ENCODE measurements at places on chromosomes 7 and 10.

DNA sequence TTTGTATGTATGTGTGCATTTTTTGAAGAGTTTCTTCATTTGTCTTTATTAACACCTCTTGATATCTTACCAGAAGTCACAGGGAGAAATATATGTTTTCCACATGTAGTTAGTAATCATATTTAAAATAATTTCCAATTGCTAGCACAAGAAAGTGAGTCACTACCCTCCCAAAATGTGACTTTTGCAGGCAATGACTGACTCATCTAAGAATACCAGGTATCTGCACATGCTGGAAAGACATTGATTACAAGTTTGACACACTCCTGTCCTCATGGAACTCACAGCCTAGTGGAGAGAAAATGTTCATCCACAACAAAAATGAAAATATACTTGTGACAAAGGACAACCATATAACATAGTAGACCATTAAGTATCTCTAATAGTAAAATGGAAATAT lies 82.9 kb downstream of the SEMA3D start:
- no peak for DNase-seq

DNA sequence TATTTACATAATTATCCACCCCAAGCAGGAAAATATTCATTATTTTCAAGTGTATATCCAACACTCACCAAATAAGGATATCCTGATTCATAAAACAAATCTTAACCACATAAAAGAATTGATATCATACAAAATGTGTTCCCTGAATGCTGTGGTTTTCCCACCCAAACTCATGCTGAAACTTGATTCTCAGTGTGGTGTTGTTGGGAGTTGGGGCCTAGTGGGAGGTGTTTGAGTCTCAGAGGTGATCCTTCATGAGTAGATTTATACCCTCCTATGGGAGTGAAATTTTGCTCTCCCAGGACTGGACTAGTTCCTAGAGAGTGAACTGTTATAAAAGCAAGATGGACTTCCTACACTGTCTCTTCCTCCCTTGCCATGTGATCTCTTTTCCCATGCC lies 1028.3 kb downstream of the SORCS1 start:
- no peak for DNase-seq

- no peak for DNase-seq
Measured at GRCh38 chr7:12314199-12314598, 89.5 kb downstream of the VWDE start.

DNA sequence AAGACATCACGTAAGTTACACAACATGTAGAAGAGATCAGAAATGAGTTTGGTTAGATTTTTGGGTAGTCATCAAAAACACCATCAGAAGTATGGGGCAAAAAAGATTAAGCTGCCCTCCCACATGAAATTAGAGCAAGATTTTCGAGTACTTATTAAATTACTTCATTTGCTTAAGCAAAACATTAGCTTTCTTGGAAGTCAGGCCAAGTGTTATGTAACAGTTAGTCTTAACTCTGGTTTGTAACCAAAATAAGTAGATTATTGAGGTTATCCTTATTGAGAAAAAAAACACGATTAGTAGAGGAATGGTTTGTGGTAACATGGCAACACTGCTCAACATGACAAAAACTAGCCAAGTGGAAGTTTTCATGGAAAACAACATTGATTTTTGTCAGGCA lies 37.9 kb downstream of the HBP1 start:
- DNase-seq: no peak

DNA sequence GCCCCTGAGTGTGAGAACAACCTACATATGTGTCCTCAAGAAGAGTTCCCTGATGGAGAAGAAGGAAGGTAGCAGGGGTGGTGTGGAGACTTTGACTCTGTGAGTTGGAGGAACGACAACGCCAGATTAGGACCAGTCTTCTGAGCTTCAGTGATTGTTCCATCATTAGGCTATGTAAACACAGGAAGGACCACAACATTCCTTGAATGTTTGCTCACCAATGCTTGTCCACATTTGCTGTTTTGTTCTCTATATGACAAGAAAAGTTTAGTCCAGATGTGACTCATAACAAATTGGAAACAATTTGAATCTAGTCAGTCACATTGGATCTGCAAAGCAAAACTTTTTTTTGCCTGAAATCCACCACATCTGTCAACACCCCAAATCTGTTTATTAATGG lies 62.7 kb downstream of the ENTPD1 start:
- no peak for DNase-seq

DNA sequence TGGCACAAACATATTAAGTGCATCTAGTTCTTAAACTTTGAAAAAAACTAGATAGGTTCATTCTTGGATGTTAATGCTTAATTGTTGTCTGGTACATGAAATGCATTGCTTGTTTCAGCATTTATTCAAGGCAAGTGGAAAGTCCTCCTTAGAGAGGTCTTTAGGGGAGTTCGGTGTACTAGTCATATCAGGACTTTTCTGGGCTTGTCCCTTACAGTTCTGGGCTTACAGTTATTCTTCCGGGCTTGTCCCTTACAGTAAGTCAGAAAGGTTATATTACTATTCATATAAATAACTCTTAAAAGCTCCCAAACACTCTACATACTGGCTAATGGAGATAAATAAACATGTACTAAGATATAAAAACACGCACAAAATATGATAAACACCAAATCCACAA lies 61.6 kb upstream of the MRLN start:
- DNase-seq: no peak
